ENCODE measurements at places on chromosomes 1 and 21.
A peak's percentile ranks its signal among the peaks of the same experiment; 100 is the strongest.

- peak; percentile 49 for DNase-seq
These were observed 12.6 kb upstream of the ADORA3 start for GRCh38 chr1:111516005-111516535.

DNA sequence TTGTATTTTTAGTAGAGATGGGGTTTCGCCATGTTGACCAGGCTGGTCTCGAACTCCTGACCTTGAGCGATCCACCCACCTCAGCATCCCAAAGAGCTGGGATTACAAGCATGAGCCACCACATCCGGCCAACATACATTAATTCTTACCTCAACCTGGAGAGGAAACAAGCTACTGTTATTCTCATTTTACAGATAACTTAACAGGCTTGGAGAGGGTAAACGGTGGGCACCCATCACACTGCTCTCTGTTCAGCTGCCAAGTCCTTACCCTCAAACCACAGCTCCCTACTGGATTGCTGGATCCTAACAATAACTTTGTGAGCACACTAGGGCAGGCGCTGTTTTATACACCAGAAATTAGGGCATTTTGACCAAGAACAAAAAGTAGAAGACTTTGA, 93.6 kb upstream of the BARHL2 start:
- no peak for DNase-seq

DNA sequence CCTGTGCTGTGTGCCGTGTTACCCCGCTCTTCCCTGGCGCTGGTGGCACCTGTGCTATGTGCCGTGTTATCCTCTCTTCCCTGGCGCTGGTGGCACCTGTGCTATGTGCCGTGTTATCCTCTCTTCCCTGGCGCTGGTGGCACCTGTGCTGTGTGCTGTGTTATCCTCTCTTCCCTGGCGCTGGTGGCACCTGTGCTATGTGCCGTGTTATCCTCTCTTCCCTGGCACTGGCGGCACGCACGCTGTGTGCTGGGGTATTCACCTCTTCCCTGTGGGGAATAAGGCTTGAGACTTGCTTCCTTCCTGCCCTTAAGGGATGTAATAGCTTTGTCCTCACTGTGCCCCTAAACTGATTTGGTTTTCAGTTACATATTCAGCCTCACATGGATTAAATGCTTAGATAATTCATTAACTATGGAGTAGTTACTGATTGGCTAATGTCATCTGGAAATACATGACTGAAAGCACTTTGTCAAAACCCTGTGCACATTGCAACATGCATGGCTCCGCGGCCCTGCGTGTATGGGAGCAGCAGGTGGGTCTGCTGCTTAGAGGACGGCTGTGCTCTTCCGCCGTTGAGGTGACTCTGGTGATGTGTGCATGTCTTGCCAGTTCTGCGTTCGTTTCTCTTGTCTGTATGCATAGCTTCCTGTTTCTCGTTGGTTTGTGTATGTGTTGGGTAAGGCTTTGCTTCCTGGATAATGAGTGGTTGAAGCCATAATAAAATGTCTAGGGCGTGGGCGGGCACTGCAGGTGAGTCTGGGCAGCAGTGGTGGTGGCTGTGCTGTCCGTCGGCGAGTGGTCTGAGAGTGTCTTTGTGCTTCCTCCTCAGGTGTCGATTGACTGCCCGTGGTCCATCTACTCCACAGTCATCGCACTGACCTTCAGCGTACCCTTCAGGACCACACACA, 17.9 kb upstream of the PWP2 start:
- DNase-seq: peak; percentile 75

GRCh38 chr1:13540866-13541265, 27.1 kb upstream of the LRRC38 start:
- no peak for DNase-seq

- DNase-seq: no peak
These were observed 457.7 kb upstream of the ADAMTS5 start for GRCh38 chr21:27424601-27425000.

DNA sequence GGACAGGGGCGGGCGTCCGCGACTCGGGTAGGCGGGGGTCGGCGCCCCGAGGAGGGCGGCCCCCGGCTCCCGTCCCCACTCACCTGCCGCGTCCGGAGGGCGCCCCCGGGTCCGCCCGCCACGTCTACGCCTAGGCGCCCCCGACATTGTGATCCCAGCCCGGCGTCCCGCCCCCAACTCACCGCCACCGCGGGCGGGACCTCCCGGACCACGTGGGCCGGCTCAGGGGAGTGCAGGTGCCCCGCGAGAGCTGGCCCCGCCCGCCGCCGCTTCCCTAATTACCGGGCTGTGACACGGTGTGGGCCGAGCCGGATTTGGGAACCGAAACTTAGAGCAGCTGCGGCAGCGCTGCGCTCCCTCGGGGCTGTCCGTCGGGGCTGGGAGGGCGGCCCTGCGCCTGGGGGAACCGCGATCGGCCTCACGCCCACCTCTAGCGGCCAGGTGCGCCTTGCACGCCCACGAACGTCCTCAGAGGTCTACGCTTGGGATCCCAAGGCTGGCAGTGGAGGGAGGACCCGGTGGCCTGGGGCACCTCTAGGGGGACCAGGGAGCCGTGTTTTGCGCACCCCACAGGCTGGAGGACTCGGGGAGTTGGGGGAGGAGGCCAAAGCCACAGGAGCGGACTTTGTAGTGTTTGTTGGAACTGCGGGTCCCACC, 521 bp upstream of the NADK start:
- peak; percentile 74 for DNase-seq

GRCh38 chr1:110504226-110504625, 14.7 kb downstream of the KCNA10 start:
- DNase-seq: no peak

DNA sequence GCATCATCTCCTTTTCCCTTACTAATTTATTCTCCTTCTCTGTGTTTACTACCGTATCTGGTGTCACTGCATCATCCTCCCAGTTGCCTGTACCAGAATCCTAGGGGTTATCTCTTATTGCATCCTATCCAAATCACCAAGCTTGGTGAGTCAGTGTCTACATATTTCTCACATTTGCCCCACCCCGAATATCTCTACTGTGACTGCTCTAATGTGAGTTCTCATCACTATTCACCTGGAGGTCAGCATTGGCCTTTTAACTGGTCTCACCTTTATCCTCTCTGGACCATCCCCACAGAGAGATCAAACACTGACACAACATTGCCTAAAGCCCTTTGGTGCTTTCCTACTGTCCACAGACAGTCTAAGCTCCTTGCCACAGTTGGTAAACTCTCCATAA, 45.7 kb upstream of the ZNF648 start:
- DNase-seq: no peak

DNA sequence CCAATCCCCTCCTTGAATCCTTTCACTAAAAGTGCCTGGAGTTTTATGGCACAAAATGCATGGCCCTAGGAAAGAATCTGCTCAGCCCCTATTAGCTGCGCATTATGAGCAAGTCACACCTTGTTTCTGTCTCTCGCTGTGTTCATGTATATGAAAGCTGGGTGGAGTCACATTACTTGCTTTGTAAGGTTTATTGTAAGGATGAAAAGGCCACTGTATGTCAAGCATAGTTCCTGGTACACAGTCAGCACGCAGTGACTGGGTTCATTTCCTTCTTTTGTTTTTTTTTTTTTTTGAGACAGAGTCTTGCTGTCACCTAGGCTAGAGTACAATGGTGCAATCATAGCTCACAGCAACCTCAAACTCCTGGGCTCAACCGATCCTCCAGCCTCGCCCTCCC, 6.7 kb upstream of the SLC9A1 start:
- peak; percentile 42 for DNase-seq

- no peak for DNase-seq
These were observed 113.0 kb downstream of the WDR3 start for GRCh38 chr1:118042501-118042900.

Measured in CD4-positive, alpha-beta T cell treated with Interleukin-6 at 100 ng/mL for 8 hours (primary cell).